ENCODE measurements at places on chromosomes 16 and 17.

DNA sequence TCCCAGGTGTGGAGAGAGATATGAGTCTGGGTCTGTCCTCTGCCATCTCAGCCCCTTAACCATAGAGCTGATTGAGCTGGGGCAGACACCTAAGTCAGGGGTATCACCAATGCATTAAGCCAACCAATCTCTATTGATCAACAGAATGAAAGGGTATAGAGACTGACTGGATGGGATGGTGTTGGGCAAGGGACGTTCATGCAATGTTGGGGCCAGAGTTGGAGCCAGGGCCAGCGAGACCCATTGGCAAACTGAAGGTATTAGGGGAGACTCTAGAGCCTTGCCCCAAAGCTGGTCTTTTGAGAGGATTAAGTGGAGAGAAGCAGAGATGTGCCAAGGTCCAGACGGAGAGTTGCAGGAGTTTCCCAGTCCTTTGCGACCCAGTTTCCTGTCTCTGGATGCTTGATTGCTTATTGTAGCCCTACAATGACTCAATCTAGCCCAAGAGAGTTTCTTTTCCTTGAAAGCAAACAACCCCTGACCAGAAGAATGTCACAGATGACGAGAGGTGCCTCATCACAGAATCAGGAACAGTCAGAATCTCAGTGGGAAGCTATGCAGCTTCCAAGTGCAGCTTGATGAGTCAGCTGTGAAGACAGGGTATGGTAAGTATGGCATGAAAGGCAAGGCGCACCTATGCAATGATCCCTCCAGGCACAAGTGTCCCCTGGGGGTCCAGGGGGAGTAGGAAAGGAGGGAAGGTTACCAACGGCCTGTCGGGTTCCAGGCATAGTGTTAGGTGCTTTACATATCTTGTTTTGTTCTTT is 137.2 kb downstream of the UTP18 start:
- H3K36me3 ChIP-seq = no peaks in the 10 kb centered on the region
- H3K27ac ChIP-seq = no peak overlapping the region
- H3K4me1 ChIP-seq = no peaks in the 10 kb centered on the region
- no peak for DNase-seq

- H3K4me1 ChIP-seq = no peaks in the 10 kb centered on the region
- no peak overlapping the region for H3K27ac ChIP-seq
- H3K4me3 ChIP-seq = no peak overlapping the region
- no peaks in the 10 kb centered on the region for H3K36me3 ChIP-seq
Observed at GRCh38 chr16:51849715-51850114, 697.2 kb downstream of the TOX3 start.

GRCh38 chr17:80811181-80812105 is 180.2 kb upstream of the CHMP6 start:
- DNase-seq = peak; percentile 26
- H3K36me3 ChIP-seq = peaks cover 43% of the 10 kb centered on the region
- no peaks in the 10 kb centered on the region for H3K27me3 ChIP-seq
- H3K4me1 ChIP-seq = peaks cover 36% of the 10 kb centered on the region

- no peaks in the 10 kb centered on the region for H3K4me1 ChIP-seq
- H3K27me3 ChIP-seq = no peaks in the 10 kb centered on the region
- H3K27ac ChIP-seq = no peak overlapping the region
- no peak overlapping the region for H3K4me3 ChIP-seq
- DNase-seq = no peak
- peaks cover 22% of the 10 kb centered on the region for H3K36me3 ChIP-seq
Observed at GRCh38 chr16:78390092-78390491, 290.6 kb downstream of the WWOX start.

- H3K27ac ChIP-seq = no peak overlapping the region
- DNase-seq = no peak
- H3K4me1 ChIP-seq = peaks cover 20% of the 10 kb centered on the region
- H3K36me3 ChIP-seq = peaks cover 26% of the 10 kb centered on the region
- H3K4me3 ChIP-seq = no peak overlapping the region
Observed at GRCh38 chr16:4654011-4654963, 29.7 kb downstream of the MGRN1 start.

- DNase-seq = no peak
- H3K4me1 ChIP-seq = no peaks in the 10 kb centered on the region
- H3K4me3 ChIP-seq = no peak overlapping the region
- H3K36me3 ChIP-seq = no peaks in the 10 kb centered on the region
Observed at GRCh38 chr16:1101573-1102332, 5.7 kb upstream of the C1QTNF8 start.
